ENCODE measurements at places on chromosomes 3 and 15.

GRCh38 chr15:58631319-58631718 is 118.2 kb downstream of the ADAM10 start:
- no peak for DNase-seq

DNA sequence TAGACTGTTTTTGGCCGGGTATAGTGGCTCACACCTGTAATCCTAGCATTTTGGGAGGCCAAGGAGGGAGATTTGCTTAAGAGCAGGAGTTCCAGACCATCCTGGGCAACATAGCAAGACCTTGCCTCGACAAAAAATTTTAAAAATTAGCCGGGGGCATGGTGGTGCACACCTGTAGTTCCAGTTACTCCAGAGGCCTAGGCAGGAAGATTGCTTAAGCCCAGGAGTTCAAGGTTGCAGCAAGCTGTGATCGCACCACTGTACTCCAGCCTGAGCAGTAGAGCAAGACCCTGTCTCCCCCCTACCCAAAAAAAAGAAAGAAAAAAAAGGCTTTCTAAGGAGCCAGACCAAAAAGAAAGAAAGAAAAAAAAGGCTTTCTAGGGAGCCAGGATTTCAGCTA is 36.7 kb downstream of the TMOD3 start:
- DNase-seq: no peak

- DNase-seq: no peak
Observed at GRCh38 chr3:49161808-49162530, 4.2 kb downstream of the CCDC71 start.

- DNase-seq: no peak
Observed at GRCh38 chr15:73287019-73287418, 81.7 kb downstream of the HCN4 start.

DNA sequence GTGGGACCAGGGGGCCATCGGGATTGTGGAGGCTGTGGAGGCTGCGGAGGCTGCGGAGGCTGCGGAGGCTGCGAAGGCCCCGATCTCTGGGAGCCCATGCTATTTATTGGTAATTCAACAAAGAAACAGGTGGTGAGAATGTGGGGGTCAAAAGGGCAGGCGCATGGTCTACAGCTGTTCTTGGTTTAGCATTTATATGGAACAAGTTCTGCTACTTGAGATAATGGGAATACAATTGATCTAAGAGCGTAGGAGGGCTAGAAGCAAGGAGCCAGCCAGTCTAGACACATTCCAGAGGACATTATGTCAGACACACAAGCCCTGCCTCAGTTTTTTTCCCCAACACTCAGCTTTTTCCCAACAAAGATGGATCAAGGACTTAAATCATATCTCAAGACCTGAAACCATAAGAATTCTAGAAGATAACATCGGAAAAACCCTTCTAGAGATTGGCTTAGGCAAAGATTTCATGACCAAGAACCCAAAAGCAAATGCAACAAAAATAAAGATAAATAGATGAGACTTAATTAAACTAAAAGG is 20.1 kb downstream of the C3orf80 start:
- no peak for DNase-seq

DNA sequence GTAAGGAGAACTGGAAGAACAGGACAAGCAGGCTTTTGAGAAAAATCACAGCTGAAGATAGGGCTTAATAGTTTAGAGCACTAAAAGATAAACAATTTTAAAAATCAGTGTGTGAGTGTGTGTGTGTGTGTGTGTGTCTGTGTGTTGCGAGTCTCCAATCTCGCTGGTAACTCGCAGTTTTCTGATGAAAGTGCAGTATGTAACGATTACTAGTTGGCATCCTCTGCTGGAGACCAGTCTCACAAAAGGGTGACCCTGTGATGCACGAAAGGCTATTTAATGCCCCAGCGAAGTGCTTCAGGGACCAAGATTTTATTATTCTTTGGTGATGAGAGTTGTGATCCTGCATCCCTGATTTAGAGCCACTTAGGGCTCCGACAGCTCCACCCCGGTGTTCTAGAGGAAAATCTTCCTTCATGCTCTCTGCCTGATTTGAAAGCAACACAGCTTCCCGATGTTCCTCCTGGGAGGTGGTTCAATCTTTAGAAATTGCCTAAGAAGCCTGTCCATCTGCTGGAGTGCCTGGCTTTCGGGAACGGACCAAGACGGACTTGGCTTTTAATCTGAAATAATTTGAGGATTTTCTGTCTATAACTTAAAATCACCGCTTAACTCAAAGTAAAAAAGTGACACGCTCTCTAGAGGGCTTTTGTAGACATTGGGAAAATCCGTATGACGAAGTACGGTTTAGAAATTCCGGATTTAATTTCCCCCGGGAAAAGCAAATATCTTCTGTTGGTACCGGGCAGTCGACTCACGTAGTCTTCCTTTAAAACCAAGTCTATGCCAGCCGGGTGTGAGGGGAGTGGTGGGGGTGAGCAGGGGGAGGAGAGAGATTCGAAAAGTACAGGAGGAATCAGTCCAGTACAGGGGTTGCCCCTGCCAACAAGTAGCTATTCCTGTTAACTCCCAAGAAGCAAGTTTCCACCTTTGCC is 1.1 kb upstream of the ALCAM start:
- no peak for DNase-seq

DNA sequence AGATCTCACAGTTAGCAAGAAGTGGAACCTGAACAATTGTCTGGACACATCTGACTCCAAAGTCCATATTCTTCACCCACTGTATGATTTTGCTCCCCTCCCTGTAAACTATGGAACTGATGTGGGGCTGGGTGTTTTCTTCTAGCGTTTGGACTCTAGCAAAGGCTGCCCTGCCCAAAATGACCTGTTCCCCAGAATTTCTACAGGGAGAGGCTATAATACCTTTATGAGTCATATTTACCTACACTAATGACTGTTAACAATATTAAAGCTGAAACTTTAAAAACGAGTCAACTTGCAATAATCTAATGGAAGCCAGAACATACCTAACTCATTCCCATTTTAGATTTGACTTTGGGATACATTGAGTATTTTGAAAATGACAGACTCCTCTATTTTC is 531.2 kb upstream of the CFAP20DC start:
- DNase-seq: no peak

GRCh38 chr3:58324391-58325390 is 8.0 kb upstream of the PXK start:
- DNase-seq: no peak

- no peak for DNase-seq
Observed at GRCh38 chr3:116388867-116389385, 56.4 kb downstream of the LSAMP start.

DNA sequence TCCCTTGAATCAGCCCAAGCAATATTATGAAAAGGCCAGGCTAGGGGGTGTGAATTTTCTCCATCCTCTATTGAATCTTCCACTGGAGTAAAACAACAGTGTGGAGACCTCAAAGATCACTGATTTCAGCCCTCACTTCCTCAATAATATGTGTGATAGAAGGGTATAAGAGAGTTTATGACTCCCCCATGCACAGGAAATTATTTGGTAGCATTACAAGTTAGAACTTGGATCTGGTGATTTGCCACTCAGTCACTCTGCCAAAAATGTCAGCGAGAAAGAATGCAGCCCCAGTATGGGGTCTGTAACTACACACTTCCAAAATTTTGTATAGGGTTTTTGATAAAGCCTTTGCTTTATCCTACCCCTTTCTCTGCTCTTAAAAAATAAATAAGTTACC is 81.0 kb upstream of the KCNMB2 start:
- no peak for DNase-seq

- DNase-seq: no peak
Observed at GRCh38 chr3:172606021-172606420, 82.8 kb upstream of the TNFSF10 start.

- no peak for DNase-seq
Observed at GRCh38 chr3:186464424-186465093, 79.6 kb downstream of the CRYGS start.

DNA sequence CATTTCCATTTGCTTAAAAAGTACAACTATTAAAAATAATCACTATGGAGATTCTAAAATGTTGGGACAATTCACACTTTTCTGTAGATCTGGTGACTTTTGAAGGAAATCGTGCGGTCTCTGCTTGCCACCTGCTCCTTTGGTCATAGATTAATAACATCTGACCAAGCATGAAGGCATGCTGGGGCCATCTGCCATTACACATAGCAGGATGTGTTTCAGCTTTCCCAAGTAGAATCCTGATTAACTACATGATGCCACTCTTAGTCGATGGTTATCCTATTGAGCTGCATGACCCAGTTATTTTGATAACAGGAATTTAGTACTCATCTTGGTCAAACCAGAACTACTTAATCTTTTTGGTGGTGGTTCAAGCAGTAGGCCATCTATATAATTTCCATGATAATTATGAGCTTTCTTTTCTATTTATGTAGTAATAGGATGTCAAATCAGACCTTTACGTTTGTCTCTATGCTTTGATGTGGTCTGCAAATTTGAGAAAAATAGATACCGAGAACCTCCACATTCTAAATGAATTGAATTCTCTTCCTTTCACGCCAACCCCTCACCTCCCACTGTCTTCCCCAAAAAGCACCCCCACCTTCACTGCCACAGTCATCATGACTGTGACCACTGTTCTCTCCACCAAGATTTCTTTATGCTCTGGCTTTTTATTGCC is 158.1 kb downstream of the DIPK2A start:
- peak; percentile 14 for DNase-seq

GRCh38 chr3:97674461-97674860 is 90.1 kb upstream of the ARL6 start:
- DNase-seq: no peak

DNA sequence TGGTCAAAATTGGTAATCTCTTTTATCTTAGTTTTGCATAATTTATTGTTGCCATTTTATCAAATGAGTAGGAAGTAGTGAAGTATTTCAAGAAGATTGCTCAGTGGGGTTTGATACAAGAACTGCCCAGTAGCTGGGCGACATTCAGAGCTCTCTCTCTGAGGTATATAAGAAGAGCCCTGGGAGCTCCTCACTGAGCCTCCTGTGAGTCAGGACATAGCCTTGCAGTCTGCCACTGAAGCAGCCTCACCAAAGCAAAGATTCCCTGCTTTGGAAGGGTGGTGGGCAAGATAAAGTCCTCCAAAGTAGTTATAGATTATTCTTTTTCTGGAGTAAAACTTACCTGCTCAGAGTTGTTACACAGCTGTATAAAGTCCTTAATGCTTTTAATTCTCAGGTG is 26.1 kb downstream of the SKIL start:
- no peak for DNase-seq

- DNase-seq: no peak
Observed at GRCh38 chr3:10376353-10376752, 55.4 kb upstream of the SEC13 start.

- DNase-seq: no peak
Observed at GRCh38 chr15:47376190-47376589, 341.1 kb upstream of the SEMA6D start.

DNA sequence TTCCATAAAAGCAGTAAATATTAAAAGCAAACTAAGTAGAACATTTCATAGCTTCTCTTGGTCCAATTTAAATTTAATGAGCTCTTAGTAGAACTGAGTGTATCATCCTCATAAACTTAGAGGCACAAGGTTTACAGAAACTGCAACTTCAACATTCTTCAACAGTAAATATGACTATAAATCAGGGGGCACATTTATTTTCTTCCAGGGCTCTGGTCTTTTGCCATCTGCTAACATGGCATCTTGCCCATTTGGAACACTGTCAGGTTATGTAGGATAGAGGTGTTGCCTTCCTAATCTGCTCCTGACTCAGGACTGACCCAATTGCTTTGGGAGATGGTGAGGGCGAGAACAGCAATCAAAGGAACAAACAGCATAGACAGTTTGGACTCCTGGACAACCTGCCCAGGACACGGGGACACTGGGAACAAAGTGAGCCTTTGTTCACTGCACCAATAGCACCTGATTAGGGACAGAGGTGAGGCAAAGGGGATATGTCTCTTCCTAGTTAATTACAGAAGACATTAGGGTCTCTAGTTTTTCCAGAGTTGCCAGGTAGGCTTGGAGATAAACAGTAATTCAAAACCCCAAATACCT is 610.2 kb upstream of the ROBO2 start:
- no peak for DNase-seq

DNA sequence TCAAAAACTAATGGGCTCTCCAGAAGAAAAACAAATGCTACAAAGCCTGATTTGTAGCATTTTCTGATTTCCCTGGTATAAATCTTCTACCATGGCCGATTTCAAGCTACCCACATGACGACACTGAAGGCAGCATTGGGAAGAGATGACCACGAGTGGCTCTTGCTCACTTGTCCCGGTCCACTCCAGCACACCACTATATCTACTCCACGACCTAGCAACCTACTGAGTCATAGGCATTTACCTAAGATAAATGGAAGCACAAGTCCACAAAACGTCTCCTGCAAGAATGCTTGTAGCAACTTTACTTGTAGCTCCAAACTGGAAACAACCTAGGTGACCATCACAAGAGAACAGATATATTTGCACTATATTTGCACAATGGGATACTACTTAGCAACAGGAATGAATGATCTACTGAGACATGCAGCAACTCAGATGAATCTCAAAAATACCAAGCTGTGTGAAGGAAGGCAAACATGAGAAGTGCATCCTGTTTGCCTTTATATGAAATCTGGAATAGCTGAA is 60.8 kb upstream of the HES1 start:
- no peak for DNase-seq

GRCh38 chr15:79513940-79514339 is 81.8 kb downstream of the MINAR1 start:
- no peak for DNase-seq

- DNase-seq: no peak
Observed at GRCh38 chr3:53300826-53301225, 45.0 kb upstream of the TKT start.

- DNase-seq: no peak
Observed at GRCh38 chr3:40715551-40715950, 190.8 kb downstream of the ZNF621 start.

DNA sequence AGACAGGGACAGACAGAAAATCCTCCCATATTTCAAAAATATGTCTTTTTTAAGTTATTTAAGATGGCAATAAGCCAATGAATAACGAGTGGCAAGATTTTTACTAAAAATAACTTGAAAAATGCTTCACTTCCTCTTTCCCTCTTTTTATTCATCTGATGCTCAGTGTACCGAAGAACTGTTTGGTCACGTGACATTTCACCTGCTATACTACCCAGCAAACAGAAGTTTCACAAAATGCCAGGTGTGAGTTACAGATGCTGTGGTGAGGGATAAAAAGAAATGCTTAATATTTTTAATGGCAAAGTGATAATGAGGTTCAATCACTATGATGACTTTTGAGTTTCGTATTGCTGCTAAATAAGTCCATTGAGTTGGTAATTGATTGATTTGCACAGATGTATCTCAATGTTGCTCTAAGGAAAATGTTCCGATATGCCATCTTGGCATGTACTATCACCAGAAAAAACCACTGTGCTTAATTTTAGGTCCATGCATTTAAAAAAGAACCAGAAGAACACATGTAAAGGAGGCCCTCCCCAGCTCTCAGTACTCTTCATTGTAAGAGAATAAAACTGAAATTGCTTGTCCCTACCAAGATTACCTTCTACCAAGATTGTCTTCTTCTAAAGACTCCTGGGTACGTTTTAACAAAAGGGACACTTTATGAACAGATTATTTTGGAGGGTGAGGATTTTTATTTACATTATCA is 26.0 kb upstream of the SEC62 start:
- DNase-seq: no peak

DNA sequence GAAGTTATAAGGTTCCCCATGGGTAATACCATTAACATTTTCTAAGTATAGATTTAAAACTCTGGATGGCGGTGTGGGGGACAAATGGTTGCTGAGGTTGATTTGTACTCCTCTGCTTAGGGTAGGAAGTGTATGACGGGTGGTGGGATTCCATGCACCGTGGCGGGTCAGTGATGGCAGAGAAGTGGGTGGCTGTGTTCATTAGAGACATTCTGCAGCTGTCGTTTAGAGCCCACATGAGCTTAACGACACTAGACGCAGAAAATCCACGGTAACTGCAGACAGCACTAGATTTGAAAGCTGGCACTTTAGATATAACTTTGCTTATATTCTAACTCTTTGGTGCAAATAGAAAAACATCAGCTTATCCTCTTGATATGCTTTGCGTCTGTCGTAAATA is 37.5 kb downstream of the SGO1 start:
- DNase-seq: no peak

Measured in HFF-Myc (cell line).